Activated CD8-positive, alpha-beta T cell treated with anti-CD3 and anti-CD28 coated beads for 36 hours (primary cell): ENCODE measurements at places on chromosomes 4 and X.

GRCh38 chr4:154433543-154433942, 58.1 kb downstream of the DCHS2 start:
- no peak for DNase-seq

- no peak for DNase-seq
Observed at GRCh38 chr4:152780267-152780778, 569 bp downstream of the ARFIP1 start.

DNA sequence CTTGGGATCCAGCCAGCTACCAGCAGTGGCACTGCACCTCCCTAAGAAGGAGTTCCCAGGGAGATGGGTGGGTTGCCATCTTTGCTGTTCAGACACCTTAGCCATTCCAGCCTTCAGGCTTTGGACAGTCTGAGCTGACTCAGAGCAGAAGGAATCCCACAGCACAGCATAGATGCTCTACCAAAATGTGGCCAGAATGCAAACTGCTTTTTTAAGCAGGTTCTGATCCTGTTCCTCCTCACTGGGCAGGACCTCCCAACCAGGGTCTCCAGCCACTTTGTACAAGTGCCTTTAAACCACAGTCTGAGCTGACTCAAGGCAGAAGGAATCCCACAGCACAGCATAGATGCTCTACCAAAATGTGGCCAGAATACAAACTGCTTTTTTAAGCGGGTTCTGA, 209.0 kb downstream of the NPNT start:
- DNase-seq = no peak

- DNase-seq = no peak
Observed at GRCh38 chr4:3107691-3108121, 33.2 kb downstream of the HTT start.

DNA sequence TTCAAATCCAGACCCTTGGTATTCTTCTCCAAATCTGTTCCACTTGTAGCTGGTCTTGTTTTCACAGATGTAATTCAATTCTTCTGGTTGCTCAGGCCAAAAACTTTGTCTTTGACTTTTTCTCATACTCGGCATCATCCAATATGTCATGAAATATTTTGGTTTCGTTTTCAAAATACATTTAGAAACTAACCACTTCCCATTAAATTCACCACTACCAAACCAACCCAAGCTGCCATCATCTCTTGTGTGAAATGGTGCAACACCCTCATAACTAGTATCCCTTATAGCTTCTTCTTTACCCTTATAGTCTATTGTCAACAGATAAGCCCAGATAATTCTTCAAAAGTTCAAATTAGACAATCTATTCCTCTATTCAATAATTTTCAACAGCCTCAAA, 192.1 kb downstream of the PRR32 start:
- DNase-seq = no peak

DNA sequence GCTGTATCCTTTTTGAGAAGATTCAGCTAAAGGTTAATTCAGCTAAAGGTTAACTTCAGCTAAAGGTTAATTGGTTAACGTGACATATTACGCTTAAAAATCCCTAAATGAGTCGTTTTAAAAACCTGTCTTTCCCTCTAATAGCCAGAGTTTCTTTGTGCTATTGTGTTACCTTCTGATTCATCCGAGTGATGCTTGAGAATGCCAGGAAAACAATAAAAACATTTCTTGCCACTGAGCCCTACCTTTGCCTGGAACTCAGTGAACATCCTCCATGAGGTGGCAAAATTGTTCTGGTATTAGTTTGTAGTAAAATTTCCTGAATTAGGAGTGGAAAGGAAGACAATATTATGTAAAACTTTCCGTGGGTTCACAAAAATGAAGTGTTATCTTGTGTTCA, 13.7 kb upstream of the TMPRSS11E start:
- no peak for DNase-seq

- no peak for DNase-seq
Observed at GRCh38 chr4:56316011-56316650, 71.2 kb downstream of the AASDH start.

DNA sequence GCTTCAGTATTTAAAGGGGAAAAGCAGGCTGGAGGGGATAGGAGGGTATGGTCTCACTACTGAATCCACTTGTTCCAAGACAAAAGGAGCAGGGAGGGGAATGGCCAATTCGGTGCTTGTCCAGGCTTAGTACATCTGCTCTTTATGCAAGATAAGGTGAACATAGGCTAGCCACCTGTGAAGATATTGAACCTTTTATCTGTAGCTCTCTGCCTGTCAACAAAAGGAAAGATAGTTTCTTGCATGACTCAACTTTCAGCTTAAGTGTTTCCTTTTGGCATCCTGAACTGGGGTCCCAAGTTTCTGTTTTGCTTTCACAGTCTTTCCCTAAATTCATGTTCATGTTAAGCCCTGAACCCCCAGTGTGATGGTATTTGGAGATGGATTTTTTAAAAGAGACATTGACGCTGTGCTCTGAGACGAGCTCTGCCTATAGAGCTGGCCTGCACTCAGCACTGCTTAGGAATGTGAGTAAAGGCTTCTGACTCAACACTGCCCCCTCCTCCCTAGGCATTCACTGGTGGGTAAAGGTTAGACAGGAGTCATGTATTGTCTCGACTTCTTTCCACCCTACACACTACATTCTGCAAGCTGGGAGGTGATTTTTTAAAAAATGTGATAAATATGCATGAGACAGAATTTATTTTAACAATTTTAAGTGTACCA, 28.2 kb downstream of the FAM149A start:
- peak; percentile 17 for DNase-seq

GRCh38 chr4:158209825-158210807, at the start of gene TMEM144:
Gene TMEM144, plus strand, starts transcription at chr4:158210486. Its CDS starts 2,182 bp downstream, at chr4:158212668.
- DNase-seq = peak; percentile 77

GRCh38 chr4:145234091-145234706, 53.8 kb upstream of the OTUD4 start:
- peak; percentile 79 for DNase-seq

- DNase-seq = no peak
Observed at GRCh38 chr4:159498446-159499115, 395.7 kb downstream of the RAPGEF2 start.

DNA sequence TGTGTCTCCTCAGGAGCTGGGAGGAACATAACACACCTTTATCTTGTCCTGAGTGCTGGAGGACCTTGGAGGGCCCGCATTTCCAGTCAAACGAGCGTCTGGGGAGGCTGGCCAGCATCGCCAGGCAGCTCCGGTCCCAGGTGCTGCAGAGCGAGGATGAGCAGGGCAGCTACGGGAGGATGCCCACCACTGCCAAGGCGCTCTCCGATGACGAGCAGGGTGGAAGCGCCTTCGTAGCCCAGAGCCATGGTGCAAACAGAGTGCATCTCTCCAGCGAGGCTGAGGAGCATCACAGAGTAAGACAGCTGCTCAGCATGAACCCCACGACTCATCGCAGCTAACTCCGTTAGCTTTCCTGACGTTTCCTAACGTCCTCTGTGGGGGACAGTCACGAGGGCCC, 430 bp downstream of the TRIML1 start:
- no peak for DNase-seq

DNA sequence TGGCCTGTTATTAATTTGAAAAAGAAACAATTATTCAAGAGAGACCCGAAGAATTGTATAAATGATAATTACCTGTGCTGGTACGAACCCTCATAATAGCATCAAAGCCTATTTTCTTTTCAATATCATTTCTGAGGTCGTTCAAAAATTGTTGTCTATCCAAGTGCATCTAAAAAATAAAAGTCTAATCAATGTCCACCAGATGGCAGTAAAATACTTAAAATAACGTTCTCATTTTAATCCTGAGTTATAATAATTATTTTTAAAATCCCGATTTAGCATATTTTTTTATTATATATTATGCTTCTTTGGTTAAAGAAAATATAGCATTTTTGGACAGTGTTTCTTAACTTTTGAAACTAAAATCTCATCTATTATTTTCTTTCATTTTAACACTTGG, 55.7 kb downstream of the METTL14 start:
- DNase-seq = no peak

- DNase-seq = no peak
Observed at GRCh38 chr4:78517050-78517652, 34.4 kb upstream of the ANXA3 start.

- DNase-seq = no peak
Observed at GRCh38 chr4:105605493-105605892, 53.1 kb downstream of the ARHGEF38 start.

- DNase-seq = peak; percentile 84
Observed at GRCh38 chr4:6674500-6675149, 19.1 kb upstream of the S100P start.

- no peak for DNase-seq
Observed at GRCh38 chrX:826448-826847, 195.9 kb downstream of the SHOX start.

GRCh38 chr4:177033632-177034031, 240.9 kb upstream of the VEGFC start:
- no peak for DNase-seq

DNA sequence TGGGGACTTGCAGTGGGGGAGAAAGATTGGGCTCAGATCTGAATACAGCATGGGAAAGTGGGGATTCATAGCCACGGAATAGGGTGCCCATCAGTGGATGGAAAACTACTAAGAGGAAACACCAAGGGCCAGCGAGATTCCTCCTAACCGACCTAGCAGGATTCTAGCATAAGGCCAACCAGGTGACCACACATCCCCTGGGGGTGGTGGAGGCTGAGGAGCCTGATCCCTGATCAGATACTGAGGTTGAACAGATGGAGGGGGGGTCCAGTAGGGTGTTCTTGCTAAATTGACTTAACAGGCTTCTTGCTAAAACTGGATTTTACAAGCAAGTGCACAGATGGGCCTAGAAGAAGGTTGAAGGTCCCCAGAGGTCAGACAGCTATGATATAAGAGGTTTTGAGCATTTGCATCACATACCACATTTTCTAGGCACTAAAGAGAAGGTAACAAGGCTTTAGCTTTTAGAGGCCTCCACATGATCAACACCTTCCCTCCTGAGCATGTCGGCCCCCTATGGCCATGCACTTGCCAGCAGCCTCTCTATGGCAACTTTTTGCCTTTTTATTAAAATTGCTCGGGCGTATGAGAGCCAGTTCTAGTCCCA, 69.1 kb upstream of the PUDP start:
- DNase-seq = no peak

- no peak for DNase-seq
Observed at GRCh38 chr4:141215030-141215429, 5.7 kb upstream of the ZNF330 start.

- no peak for DNase-seq
Observed at GRCh38 chr4:120948382-120948781, 25.9 kb upstream of the PRDM5 start.

- no peak for DNase-seq
Observed at GRCh38 chrX:18871970-18872369, 111.9 kb downstream of the PHKA2 start.

GRCh38 chrX:54909941-54910340, 10.7 kb upstream of the TRO start:
- no peak for DNase-seq

GRCh38 chr4:177532358-177532757, 90.1 kb upstream of the AGA start:
- DNase-seq = no peak

DNA sequence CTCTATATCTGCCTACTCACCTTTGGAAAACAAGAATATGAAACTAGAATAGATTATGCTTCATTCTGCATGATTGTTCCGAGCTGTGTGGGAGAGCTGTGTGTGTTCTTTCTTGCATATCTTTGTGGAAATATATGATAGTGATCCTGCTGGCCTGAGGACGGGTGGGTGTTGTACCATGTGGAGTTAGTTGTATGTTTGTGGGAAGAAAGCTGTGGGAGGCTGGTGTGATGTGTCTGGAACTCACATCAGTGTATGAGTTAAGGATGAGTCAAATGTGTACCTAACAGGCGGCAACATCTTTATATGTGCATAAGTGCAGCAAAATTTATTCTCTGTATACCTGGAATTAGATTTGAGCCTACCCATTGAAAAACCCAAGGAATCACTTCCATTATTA, 208.1 kb upstream of the ADGRL3 start:
- no peak for DNase-seq

GRCh38 chr4:89285745-89286144, 21.9 kb downstream of the GPRIN3 start:
- no peak for DNase-seq

- no peak for DNase-seq
Observed at GRCh38 chrX:40086569-40087335, 11.0 kb downstream of the BCOR start.

DNA sequence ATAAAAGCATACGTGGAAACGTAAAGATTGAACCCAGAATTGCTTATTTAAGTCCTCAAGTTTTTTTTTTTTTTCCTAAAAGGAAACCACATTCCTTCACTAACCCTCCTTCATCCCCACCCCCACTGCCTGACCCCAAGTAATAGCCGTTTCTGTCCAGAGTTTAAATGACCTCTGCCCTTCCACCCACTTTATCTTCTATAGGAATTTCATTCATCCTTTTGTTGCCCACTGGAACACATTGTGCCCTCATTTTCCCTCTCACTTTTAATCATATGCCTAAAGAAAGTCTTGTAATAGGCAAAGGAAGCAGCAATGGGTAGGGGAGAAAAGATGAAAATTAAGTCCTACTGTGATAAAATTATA, 62.7 kb downstream of the SH3RF1 start:
- no peak for DNase-seq

GRCh38 chrX:134695999-134696398, 37.7 kb upstream of the PLAC1 start:
- no peak for DNase-seq

DNA sequence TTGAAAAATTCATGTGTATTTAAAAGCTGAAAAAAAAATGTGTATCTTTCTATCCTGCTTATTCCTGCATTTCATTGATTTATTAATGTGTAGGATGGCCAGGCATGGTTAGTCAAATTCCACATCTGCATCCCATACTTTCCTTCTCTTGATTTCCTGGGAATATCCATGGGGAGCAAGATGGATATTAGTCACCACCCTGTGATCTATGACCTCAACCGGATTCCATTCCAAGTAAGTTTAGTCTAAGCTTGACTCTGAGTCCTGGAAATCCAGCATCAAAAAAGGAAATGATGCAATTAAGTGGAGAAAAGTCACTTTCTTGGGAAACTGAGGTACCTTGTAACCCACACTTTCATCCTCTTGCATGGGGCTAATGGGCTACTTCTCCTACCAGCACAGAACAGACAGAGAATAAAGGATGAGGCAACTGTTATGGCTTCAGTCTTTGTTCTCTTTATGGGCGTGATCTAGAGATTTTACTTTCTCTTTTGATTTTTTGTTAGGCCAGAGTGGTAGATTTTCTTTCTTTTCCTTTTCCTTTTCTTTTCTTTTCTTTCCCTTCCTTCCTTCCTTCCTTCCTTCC, 17.1 kb upstream of the BEX4 start:
- DNase-seq = no peak

- DNase-seq = no peak
Observed at GRCh38 chr4:147034372-147034771, 88.7 kb upstream of the TTC29 start.
